DMS153 (cell line): ENCODE measurements at places on chromosomes 2 and 18.

DNA sequence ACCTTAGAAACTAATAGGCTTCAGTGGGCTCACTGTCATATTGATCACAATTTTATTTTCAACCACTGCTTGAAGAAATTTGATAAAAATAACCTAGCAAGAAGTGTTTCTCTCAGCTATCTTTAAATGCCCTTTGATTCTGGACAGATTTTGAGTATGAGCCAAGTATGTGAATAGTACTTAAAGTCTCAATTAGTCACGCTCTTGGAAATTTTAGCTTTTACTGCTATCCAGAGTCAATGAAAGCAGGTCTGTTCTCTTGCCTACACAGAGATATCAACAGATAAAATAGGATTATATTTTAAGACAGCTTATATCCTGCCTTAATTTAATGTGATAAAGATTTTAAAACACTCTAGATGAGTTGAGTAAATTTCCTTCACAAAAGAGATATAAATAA, 337.3 kb downstream of the CBLN2 start:
- DNase-seq, result no peak

- DNase-seq, result peak; percentile 82
Measured at GRCh38 chr18:5295981-5296705, 617 bp upstream of the ZBTB14 start.

DNA sequence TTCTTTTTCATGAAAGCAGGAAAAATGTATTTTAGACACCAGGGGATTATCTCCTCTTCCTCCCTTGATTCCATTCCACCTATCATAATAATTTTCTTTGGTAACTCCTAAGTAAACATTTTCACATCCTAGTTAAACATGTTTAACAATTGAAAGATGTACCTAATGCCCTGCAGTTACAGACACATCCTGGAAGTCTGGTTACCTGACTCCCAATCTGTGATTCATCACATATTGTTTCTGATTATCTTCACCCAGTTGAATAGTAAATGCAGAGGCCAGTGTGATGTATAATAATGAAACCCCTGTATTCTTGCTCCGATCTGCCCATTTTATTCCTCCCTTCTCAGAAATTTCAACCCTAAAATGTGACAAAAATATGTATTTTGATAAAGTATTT, 1237.6 kb upstream of the LRRTM1 start:
- DNase-seq, result no peak

DNA sequence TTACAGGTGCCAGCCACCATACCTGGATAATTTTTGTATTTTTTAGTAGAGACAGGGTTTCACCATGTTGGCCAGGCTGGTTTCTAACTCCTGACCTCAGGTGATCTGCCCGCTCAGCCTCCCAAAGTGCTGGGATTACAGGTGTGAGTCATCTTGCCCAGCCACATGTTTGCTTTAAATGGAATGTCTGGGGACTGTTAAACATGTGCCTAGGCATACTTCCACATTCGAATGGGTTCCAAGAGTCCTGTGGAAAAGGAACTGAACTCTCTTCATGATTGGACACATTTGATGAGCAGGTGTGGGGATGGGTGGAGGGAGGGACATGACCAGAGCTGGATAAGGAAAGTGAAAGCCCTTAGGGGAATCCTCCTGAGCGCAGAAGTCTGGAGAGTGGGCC, 58.4 kb upstream of the GREB1L start:
- DNase-seq, result no peak

GRCh38 chr2:242046206-242046826, 176.8 kb downstream of the RTP5 start:
- no peak for DNase-seq

- DNase-seq, result no peak
Measured at GRCh38 chr2:28516950-28517349, 21.1 kb downstream of the PLB1 start.

GRCh38 chr2:12087175-12087574, 340.7 kb downstream of the LPIN1 start:
- no peak for DNase-seq

DNA sequence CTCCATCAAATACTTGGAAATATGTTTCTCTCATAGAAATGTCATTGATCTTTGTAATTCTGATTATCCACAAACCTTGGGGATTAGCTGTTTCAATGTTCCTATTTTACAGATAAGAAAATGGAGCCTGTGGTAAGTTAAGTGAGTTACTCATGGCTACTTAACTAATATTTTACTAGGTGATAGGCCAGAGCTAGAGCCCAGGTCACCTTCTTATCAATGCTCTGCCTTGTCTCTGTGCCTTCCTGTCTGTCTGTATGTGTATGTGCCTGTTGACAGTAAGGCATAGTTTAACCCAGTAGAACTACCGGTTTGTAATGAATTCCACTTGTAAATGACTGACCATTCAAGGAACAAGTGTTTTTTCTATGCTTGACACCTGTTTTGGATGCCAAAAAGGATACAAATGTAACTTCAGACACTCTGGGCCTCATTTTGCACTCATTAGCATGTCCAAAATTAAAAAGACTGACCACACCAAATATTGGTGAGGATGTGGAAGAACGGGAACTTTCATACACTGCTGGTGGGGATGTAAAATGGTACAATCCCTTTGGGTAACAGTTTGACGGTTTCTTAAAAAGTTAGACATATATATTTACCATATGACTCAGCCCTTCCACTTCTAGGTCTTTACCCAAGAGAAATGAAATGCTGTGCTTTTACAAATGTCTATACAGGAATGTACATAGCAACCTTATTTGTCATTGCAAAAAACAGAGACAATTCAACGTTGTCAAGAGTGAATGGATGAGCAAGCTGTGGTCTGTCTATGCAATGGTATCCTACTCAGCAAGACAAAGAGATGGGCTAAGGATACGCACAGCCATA, 19.6 kb upstream of the IL1A start:
- no peak for DNase-seq

GRCh38 chr18:78994977-78995582, 15.5 kb downstream of the SALL3 start:
- DNase-seq, result no peak

- DNase-seq, result peak; percentile 92
Measured at GRCh38 chr2:150133623-150134022, 353.8 kb downstream of the RND3 start.

GRCh38 chr2:176132205-176133171, 3.0 kb downstream of the HOXD8 start:
- no peak for DNase-seq

DNA sequence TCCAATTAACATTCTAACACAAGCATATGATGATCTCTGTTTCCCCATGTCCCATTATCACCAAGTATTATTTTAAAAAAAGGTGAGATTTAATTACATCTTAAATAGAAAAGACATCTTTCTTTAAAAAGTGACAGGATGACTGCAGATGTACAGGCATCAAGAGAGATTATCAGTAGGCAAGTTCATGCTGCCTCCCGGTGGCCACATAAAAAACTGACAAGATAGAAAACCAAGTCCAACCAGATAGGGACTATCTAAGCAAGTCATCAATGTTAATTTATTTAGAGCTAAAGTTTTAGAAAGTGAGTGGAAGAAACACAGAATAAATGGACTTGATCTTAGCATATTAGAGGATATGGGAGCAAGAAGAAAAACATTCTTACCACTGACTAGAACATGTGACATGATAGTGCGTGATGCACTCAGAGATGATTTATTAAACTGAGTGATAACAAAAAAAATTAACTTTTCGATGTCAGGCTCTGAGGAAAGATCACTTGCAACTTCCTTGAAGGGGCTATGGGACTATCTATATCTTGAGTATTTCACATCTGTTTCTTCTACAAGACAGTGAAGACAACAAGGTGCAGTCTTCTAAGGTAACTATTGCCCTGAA, 5.4 kb upstream of the TDRD15 start:
- peak; percentile 46 for DNase-seq

DNA sequence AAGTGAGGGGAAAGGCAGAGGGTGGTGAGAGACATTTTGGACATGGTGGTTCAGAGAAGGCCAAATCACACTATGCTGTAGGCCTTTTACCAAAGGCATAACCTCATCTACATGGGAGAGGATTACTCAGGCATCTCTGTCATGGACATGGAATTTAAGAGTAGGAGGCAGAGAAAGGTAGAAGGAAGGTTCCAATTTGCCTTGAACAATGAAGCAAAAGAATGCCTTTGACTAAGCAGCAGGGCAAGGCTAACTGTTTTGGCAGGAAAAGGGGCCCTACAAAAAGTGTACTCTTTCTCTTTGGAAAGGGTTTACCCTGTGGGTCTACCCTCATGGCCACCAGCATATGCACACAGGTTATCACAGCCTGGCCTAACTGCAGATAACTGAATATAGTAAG, 45.6 kb upstream of the RNU4ATAC start:
- DNase-seq, result no peak

- no peak for DNase-seq
Measured at GRCh38 chr18:47775961-47776360, 154.5 kb downstream of the SMAD2 start.
